ENCODE measurements at places on chromosomes 3 and 15.

DNA sequence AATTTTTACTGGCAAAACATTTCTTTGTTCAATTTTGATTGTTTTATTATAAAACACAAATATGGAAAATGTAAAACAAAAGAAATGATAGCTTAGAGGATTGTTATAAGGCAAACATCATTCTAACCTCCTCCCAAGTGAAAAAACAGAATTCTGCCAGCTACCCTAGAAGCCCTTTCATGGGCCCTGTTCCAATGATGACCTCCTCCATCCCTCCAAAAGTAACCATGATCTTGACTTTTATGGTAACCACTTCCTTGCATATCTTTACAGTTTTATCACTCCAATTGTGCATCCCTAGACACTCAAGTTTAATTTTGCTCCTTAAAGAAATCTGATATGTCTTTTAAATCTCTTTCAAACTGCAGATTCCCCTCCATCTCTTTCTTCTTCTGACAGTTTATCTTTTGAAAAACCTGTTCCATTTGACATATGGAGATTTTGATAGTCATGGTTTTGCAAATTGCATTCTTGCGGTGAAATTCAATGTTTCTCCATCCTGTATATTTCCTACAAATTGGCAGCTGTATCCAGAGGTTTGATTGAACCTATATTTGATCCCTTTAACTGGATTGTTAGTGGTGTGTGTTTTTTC is 27.0 kb upstream of the TNFAIP8L3 start:
- DNase-seq: no peak

DNA sequence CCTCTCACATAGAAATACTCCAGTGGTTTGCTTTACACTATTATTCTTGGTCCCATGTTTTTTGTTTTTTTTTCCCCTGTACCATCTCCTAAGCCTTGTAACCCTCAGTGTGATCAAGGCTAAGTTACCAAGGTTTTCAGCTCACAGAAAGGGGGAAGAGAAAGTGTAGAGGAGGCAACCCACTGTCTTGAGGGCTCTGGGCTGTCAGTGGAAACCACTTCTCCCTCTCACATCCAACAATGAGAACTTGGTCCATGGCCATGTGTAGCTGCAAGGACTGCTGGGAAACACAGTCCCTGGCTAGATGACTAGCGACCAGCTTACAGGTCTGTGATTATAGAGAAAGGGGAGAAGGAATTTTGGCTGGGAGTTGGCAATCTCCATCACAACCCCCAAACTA is 30.3 kb downstream of the GPD1L start:
- DNase-seq: no peak

DNA sequence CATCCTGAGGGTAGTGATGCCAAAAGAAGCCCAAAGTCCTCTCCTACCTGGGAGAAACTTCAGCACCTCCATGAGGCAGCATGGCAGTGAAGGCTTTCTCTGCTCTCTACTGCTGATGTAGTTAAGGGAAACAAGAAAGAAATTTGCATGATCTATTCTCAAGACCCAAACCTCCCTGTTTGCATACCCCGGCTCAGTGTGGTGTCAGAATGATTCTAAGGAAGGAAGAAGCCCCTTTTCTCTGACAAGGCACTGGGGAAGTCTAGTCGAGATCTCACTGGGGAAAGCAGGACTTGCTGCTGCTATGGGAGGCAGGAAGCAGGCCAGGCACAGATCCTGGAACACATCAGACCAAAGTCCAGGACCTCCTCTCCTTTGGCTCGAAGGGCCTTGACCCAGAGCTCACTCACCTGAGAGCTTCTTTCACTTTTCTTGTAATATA is 89.4 kb upstream of the ICE2 start:
- no peak for DNase-seq

GRCh38 chr15:74808078-74808839 is 4.4 kb upstream of the LMAN1L start:
- DNase-seq: no peak

GRCh38 chr15:26391567-26392194 is 381.2 kb downstream of the GABRB3 start:
- no peak for DNase-seq

DNA sequence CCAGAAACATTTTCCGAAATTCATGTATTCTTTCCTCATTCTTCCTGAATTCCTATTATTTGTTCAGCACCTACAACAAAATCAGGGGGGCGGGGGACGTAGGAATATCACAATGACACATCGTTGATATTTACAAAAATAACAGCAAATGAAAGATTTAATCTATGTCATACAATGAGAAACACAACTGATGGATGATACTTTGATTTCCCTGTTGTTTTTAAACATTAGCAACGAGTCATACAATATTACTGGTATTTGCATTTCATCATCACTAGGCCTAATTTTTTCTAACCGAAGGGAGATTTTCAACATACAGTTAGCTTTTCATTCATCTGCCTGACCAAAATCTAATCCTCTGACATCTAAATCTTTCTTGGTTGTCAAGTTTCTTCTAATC is 45.3 kb upstream of the INO80 start:
- DNase-seq: no peak

DNA sequence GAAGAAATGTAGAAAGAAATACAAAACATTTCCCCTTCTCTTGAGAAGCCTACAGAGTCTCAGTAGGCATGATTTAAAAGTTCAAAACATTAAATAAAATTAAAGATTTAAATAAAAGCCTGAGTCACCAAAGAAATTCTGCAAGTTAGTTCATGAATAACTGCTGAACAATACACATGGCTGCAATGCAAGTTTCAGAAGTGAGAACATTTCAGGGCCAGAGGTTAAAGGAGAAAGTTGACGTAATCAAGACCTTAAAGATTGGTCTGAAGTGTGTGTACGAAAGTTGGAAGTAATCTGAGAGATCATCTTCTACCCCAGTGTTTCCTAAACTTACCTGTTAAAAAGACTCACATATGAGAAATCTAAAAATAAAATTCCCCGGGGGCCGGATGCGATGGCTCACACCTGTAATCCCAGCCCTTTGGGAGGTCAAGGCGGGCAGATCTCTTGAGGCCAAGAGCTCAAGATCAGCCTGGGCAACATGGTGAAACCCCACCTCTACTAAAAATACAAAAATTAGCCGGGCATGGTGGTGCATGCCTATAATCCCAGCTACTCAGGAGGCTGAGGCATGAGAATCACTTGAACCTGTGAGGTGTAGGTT is 108.7 kb upstream of the PHLDB2 start:
- DNase-seq: no peak

- no peak for DNase-seq
These were observed 214.0 kb downstream of the EPHB1 start for GRCh38 chr3:135009014-135009413.

DNA sequence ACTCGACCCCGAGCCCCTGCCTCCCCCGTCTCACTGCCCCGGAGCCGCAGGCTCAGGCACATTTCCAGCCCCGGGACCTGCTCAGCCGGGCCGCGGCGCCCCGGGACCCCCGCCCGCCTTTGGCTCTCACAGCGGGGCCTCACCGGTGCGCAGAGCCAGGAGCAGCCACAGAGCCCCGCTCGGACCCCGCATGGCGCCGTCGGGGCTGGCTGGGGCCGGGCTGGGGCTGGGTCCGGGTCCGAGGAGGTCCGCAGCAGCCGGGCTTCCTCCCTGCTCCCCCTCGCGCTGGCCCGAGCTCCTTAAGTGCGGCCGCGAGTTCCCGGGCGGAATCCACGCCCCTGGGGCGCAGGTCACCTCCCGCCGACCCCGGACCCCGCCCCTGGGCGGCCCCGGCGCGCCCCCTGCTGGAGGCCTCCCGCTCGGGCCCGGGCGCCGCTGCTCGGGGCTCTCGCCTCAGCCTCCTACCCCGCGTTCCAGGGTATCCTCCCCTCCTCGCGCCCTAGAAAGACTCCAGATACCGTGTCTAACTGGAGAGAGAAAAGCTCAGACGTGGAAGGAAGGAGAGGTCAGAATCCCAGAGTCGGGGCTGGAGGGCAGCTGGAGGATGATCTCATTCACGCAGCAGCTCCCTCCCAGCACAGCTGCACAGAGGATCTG is at the start of gene MELTF:
Gene MELTF (minus strand): TSS at position 307 of the 657 bp plus-strand sequence. CDS start 115 bp downstream, at position 192.
- no peak for DNase-seq

DNA sequence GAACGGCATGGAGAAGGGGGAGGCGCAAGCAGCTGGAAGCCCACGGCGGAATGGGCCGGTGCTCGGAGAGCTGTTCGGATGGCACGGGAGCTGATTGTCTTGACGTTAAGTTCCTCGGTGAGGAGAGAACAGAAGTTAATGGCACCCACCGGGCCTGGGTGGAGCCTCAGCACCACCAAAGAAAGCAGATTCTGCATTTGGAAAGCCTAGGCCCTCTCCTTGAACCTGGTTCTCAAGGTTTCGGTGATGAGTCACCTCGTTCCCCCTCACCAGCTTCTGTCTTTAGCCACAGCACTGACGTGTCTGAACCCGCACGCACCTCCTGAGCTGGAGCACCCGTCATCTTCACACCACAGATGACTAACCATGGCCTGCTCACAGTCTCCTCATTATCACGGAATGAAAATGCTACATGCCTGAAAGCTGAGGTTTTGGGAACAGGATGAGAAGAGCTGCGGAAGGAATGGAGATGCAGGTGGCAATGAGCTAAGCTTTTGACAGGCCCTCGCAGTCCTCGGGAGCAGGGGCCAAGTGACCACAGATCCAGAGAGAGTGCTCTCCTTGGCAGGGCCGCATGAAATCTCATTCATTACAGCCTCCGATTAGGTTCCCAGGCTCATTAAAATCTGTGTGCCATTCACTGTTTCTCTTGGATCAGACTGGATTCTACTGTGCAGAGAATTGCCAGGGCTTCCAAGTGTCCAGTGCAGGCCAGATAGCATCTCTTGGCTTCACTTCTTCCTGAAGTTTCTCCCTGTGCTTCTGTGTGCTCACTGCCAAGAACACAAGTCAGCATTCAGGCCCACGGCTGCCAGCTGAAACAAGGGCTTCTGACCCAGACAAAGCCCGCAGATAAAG is 96.3 kb upstream of the DLG1 start:
- DNase-seq: no peak

- DNase-seq: no peak
These were observed 29.2 kb upstream of the CCDC174 start for GRCh38 chr3:14622368-14622767.

DNA sequence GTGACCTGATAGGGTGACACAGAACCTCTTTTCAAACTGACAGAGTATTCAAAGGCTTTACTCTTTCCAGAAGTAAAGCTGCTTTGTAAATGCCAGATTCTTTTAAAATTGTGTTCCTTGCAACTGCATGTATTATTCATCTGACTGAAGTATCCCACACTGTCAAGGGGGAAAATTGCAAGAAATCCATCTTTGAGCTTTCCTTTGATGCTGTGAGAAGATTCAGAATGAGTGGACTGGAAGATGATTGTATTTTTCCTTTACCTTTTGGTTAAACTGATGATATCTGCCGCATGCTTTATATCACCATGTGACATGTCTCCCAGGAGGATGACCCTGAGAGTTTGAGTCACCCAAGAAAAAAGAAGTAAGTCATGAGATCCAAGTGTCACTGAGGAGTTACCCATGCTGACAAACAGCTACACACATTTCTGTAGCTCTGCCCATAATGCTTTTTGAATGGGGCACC is 250.8 kb upstream of the CBLB start:
- DNase-seq: no peak

DNA sequence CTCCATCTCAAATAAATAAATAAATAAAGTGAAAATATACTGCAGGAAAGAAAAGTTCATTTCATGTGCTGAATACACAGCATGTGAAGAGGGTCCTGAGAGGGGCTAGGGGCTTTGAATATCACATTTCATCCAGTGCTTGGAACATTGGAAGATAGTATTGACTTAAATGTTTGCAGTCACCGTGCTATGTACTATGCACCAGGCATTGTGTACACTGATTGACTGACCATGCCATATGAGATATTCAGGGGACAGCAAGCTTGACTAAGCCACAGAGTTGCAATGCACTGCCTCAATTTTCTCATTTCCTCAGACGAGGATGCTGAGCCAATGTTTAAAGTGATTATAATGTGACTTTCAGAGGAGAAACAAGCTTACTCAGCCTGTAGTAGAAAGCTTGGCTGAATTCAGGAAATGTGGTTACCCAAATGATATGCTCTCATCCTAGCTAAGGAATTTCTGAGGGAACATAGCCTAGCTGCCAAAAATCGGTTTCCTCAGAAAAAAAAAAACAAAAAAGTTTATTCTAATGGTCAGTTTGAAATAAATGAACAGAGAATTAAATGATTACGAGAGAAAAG is 557.9 kb downstream of the FGF12 start:
- no peak for DNase-seq

- DNase-seq: no peak
These were observed 256.8 kb downstream of the RORA start for GRCh38 chr15:60972301-60972700.

DNA sequence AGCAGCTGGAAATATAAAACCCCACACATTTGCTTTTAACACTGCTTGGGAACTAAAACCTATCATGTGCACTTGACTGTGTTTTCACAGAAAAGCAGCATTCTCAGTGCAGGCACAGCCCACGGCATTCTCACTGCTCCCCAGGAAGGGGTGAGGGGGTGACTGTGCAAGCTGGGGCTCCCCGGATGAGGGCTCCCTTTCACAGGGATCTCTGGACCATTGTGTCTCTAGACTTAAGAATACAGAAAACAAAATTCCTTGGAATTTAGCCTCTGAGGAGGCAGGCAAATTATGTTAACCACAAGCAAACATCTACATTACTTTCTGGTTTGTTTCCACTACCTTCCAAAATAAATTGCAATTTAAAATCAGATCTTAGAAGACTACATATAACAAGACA is 100.3 kb downstream of the FSIP1 start:
- no peak for DNase-seq

DNA sequence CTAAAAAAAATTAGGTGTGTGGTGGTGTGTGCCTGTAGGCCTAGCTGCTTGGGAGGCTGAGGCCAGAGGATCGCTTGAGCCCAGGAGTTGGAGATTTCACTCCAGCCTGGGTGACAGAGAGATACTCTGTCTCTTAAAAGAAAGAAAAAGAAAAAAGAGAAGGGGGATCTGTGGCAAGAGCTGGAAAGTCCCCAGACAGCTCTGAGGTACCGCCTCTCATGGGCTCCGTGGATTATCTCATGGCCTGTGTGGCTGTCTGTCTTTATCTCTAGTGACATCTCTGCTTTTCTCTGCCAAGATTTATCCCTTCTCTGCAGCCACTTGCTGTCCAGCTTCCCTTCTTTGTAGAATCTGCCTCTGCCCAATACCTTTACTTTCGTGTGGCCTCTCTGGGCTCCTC is 5.7 kb downstream of the EXOSC7 start:
- no peak for DNase-seq

DNA sequence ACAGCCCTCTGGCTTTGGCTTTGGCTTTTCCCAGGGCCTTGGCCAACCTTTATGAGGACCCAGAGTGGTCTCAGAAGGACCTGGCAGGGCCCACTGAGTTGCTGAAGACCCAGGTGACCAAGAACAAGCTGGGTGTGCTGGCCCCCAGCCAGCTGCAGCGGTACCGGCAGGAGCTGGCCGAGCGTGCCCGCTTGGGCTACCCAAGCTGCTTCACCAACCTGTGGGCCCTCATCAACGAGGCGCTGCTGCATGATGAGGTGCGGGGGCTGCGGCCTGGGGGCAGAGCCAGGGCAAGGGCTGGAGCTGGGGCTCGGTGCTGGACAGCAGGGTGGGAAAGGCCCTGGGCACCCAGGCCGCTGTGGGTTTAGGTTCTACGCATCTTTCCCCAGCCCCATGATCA is 6.2 kb downstream of the PLA2G4B start:
- no peak for DNase-seq
